Activated CD4-positive, alpha-beta T cell treated with anti-CD3 and anti-CD28 coated beads for 24 hours (primary cell): ENCODE measurements at places on chromosomes 3 and 15.

DNA sequence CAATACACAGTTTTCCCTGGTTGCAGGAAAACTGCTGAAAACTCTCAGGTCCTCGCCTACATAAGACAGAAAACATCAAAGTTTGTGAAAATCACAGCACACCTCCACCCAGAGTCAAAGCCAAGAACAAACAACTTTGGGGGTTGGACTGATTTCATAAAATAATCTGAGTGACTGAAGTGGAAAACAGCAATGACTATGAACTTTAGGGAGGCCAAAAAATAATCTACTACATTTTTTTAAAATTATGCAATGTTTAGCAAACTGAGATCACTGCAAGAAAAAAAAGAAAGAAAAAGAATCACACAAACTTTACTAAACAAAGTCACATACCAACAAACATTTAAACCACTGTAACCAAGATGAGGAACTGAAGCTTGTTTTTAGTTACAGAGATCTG is 15.9 kb upstream of the FOXP1 start:
- DNase-seq = no peak

GRCh38 chr15:69380726-69381105 is 33.4 kb upstream of the KIF23 start:
- no peak for DNase-seq

GRCh38 chr3:124249038-124249437 is 257.1 kb upstream of the ROPN1 start:
- no peak for DNase-seq

DNA sequence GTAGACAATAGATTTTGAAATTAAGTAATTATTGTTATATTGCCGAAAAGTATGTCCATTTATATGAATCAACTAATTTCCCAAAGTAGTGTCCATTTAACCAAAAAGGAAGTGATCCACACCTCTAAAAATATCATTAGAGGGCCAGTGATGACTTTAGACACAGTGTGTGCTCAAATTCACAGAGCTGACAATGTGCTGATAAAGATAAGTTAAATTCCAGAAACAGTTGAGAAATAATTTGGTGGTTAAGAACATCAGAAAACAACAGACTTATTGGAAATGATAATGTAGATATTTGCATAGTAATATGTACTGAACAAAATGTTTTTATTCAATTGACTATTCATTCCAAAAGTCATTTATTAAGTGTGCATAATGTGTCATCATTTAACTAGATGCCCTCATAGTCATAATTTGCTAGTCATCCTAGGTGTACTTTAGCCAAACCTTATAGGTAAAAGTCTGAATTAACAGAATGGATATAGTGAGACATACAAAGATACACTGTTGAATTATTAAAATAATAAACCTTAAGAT is 230.2 kb upstream of the ADAMTS9 start:
- no peak for DNase-seq

- no peak for DNase-seq
Observed at GRCh38 chr3:128336337-128337156, 130.1 kb downstream of the DNAJB8 start.

DNA sequence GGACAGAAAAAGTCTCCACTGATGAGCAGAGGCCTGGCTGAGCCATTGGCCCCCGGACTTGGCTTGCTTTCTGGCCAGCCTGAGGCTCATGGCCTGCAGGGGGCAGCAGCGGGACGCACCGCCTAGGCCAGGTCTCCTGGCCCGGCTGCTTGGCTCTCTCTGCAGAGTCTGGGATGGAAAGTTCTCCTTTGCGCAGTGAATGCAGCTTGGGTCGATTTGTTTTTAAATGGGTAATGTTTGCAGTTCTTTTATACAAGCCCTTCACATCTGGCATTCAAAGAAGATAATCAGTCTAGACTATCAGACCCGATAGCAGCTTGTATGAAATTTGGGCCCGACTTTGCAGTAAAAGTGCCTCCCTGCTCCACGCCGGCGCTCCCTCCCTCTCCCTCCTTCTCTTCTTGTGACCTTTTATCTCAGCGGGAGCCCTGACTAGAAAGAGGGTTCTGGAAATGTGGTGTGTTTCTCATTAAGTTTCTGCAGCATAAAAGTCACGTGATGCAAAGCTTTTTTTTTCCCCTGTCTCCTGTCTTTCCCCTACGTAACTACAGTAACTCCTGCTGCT is 59.9 kb downstream of the ZNF621 start:
- DNase-seq = peak; percentile 71

- DNase-seq = no peak
Observed at GRCh38 chr3:98778852-98779413, 15.8 kb downstream of the ST3GAL6 start.

GRCh38 chr3:154142608-154143007 is 21.4 kb downstream of the ARHGEF26 start:
- DNase-seq = no peak

DNA sequence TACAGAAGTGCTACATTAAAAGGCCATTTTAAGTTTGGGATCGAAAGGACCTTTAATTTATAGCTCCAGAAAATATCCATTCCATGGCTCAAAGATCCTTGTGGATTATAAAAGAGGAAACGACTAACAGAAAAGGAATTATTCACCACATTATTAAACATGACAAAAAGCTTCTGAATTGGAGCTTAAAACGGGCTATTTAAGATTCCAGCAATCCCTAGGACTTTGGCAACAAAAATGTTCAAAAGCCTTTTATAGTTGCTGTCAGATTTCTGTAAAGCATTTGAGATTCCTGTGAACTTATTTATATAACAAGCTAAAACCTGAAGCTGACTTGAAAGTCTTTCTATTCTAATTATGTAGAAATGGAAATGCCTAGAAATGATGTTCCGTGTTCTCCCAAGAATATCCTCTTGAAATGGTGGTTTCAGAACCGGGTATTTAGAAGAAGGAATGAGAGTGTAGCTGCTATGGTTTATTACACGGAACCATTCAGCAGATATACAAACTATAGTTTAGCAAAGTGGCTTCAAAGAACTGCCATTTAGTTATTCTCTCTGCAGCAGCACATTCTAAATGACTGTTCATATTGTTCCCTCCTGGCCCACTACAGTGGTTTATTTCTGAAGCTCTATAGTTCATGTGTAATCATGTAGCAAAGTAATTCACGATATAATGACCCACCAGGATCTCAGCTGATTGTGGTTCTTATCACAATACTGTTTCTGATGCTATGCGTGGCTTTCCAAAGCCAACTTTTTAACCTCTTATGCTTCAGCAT is 961.7 kb downstream of the FHIT start:
- no peak for DNase-seq

DNA sequence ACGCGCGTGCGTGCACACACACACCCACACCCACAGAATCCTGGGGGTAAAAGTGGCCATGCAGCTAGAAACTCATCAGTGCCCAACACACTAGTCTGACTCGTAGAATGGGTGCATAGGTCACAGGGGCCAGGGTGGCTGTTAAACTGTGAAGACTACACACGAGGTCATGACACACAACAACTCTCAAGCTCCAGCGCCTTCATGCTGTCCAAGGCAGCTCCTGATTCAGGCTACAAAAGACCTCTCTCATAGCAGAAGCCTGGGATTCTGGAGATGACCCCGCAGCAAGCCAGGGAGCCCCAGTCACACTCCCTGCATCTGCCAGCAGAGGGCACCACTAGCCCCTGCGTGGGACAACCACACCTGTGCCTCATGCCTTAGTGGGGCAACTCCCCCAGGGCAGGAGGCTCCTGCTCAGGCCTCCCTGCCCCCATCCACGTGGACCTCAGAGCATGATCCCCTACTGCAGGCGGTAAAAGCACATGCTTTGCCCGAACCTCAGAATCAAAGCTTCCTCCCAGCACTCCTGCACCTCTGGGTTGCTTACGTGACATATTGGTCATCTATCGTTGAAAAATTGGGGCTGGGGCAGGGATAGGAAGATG is 93.1 kb downstream of the LRIG1 start:
- DNase-seq = peak; percentile 67

GRCh38 chr3:52893723-52894122 is 3.6 kb downstream of the STIMATE start:
- DNase-seq = no peak

GRCh38 chr3:40452057-40452456 is 5.1 kb upstream of the RPL14 start:
- no peak for DNase-seq

DNA sequence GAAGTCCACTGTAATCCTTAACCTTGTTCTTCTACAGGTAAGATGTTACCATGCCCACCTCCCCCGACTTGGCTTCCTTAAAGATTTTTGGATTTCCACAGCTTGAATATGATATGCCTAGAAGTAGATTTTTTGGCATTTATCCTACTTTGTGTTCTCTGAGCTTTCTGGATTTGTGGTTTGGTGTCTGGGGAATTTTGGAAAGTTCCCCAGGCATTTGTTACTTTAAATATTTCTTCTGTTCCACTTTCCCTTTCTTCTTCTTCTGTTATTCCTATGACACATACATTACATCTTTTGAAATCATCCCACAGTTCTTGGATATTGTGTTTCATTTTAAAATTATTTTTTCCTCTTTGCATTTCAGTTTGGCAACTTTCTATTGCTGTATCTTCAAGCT is 122.1 kb upstream of the TMEM108 start:
- no peak for DNase-seq

DNA sequence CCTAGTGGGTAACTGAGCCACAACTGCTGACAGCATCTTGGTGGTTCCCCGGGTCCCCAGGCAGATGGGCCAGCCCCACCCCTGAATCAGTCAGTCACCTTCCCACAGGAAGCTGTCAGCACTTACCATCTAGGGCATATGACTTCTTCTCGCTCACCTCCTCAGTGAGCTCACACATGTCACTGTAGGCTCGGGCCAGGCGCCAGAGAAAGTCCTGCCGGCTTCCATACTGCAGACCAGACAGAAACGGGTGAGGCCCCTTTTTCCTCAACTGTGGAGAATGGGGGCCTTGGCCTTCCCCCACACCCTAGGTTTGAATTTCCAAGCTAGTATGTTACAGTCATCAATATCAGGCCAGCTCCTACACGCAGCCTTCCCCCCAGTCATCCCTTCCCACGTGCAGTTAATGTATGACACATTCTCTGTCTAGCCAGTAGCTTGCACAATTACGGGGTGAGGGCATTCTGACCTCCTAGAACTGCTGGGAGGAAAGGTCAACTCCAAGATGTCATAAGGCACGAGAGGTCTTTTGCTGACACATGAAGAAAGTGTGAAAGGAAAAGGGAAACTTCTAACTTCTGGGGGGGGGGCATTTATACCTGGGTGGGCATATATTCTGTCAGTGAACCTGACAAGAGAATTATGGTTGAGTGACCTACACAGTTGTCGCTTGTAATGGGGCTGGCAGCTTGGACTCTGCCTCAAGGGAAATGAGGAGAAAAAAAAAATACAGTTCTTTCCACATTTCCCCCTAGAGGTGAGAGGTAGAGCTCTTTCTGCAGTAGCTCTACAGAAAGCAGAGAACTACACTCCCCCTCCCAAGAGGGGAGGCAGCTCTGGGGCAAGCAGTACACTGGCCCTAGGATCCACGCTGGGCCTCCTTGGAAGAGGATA is 10.9 kb downstream of the RMDN3 start:
- DNase-seq = peak; percentile 44

GRCh38 chr3:59572106-59572505 is 522.3 kb upstream of the CFAP20DC start:
- DNase-seq = no peak

- no peak for DNase-seq
Observed at GRCh38 chr3:140922634-140923033, 19.0 kb upstream of the SLC25A36 start.
